ENCODE measurements at places on chromosomes 2 and 18.

GRCh38 chr2:127574656-127575055, 39.2 kb downstream of the MYO7B start:
- no peak for DNase-seq

DNA sequence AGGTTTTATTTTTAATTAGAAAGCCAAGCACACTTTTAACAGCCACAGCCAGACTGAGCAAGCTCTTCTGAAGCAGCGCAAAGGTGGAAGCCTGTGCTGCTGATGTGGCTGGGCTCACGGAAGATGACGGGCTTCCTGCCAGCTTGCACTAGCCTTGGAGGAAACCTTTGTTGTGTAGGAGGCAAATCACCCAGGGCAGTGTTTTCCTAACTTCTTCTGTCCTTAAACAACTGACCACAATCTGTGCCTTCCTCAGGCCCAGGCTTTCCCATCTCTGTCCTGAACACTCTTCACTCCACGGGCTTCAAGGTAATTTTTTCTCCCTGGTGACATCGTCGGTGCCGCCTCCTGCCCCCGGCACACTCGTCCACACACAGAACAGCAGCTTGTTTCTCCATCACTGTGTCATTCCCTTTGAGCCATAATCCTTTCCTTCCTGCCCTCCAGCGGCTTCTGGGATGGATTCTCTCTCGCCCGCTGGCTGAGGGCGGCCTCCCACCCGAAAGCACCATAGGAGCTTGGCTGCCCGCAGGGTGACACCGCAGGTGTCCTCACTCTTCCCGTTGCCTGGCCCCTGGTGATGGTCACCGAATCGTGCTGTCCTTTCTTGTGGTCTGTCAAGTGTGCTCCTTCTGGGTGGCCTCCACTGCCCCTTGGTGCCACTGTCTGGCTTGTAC, 31.1 kb upstream of the INHBB start:
- no peak for DNase-seq

DNA sequence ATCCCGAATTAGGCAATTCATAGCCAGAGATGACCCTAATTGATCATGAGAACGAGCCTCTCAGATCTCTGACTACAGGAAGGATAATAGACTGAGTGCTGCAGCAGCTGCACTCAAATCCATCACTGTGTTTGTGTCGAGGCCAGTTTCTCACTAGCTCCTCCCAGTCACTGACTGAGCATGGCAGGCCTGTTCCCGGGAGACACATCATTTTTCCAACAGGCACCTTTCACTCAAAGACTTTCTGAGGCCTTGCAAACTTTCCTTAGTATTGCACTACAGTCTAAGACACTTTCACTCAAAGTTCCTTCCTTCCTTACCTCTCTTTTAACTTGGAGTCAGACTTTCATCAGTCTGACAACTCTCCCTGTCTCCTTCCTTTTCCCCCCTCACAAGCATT, 13.7 kb downstream of the SOS1 start:
- DNase-seq, result peak; percentile 17

DNA sequence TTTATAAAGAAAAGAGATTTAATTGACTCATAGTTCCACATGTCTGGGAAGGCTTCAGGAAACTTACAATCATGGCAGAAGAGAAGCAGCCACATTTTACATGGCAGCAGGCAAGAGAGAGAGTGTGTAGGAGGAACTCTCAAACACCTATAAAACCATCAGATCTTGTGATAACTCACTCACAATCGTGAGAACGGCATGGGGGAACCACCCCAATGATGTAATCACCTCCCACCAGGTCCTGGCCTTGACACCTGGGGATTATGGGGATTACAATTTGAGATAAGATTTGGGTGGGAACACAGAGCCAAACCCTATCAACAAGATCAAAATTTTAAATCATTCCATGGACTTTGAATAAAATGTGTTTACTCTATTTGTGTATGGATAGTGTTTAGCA, 575.6 kb downstream of the ADCYAP1 start:
- DNase-seq, result no peak

DNA sequence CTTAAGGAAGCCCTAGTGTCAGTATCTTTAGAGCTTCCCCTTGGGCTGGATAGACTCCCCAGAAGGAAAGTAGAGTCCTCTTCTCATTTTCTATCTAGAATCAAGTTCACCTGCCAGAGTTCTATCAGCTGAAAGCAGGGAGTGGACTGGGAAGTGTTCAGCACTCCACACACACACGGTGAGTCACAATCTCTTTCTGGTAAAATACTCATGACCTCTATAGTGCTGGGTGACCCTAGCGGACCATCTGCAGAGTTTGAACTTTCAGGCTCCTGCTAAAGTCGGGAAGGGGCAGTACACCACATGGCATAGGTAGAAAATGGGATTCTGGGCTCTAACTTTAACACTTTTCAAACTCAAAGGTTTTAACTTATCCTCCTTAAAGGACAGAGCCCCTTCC, 43.3 kb downstream of the SAP130 start:
- DNase-seq, result peak; percentile 7

- no peak for DNase-seq
These were observed 197.1 kb downstream of the ALK start for GRCh38 chr2:29724282-29724681.

DNA sequence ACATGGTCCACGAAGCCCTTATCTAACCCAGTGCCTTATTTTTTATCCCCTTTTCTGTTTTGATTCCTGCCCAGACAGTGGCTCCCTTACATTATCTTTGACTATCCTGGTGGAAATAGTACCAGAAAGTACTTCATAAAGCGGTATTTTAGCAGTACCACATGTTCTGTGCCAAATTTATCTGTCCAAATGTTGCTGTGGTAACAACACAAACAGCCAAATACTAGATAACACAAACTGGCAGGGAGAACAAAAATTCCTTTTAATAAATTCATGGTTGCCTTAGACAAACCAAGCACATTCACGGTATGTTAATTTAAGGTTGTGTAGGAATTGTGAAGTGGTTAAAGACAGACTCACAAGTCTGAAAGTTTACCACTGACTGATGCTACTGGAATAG, 187.9 kb upstream of the LHCGR start:
- peak; percentile 2 for DNase-seq

Measured in EH (cell line).